NCI-H2171 treated with DMSO at 0.1 percent for 48 hours (cell line): ENCODE measurements at places on chromosomes 5 and 9.

GRCh38 chr5:84057211-84057610 is 327.5 kb downstream of the EDIL3 start:
- DNase-seq: no peak

- no peak for DNase-seq
Observed at GRCh38 chr9:131038256-131039128, 29.5 kb downstream of the LAMC3 start.

GRCh38 chr9:115191667-115192066 is 73.7 kb upstream of the TNC start:
- no peak for DNase-seq

GRCh38 chr5:68544648-68545552 is 329.3 kb downstream of the PIK3R1 start:
- DNase-seq: no peak

DNA sequence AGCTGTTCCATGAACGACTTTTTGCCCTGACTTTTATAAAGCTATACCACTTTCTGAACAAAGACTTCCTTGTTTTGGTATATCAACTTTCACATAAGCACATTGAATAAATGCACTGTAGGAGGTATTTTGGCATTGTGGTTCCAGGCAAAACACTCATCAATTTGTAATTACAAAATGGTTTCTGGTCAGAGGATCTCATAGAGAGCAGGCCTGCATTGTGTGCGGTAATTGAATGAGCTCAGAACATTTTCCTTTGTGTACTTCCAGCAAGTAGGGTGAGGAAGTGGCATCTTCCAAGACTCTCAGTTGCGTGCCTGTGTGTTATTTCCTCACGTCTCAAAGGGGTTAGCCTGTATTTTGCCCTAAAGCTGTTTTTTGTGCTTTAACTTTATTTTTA is 89.2 kb downstream of the PDE6A start:
- no peak for DNase-seq

- DNase-seq: no peak
Observed at GRCh38 chr9:116300360-116300870, 146.8 kb downstream of the PAPPA start.

- no peak for DNase-seq
Observed at GRCh38 chr5:178790371-178790770, 59.9 kb upstream of the ZNF354A start.

GRCh38 chr9:131402073-131402472 is 8.2 kb downstream of the PRRC2B start:
- DNase-seq: peak; percentile 76

DNA sequence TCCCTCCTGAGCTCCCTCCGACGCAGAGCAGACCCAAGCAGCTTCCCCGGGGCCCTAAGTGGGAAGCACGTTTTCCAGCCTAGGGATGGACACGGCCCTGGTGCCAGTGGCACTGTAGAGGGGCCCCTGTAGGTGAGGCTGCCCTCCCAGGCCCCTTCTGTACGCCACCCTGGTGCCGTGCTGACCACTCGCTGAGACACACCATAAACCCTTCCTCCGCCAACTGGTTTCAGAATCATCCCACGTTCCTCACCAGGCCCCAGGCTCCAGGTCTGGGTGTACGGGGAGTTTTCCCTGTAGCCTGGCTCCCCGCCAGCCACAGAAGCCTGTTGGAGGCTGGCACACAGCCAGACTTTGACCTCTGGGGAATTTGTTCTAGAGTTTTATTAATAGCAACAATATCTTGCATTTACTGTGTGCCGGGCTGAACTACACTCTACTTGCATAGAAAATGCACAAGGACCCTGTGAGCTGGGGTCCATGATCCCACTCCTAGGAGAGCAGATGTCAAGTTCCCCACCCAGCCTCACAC is 18.2 kb upstream of the WDR38 start:
- DNase-seq: peak; percentile 91

DNA sequence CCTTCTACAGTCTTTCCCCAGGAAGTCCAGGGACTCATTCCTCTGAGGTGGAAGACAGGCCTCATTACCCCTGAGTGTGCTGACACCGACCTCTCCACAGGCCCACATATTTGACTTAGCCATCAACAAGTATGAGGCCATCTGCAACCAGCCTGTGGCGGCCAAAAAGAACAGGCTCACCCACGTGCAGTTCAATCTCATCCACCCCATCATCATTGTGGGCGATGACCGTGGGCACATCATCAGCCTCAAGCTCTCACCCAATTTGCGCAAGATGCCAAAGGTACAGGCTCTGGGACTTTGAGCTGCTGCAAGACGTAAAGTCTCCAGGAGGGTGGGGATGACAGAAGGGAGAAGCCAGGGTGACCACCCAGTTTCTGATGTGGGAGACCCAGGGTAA is 5.6 kb downstream of the ENHO start:
- DNase-seq: no peak

DNA sequence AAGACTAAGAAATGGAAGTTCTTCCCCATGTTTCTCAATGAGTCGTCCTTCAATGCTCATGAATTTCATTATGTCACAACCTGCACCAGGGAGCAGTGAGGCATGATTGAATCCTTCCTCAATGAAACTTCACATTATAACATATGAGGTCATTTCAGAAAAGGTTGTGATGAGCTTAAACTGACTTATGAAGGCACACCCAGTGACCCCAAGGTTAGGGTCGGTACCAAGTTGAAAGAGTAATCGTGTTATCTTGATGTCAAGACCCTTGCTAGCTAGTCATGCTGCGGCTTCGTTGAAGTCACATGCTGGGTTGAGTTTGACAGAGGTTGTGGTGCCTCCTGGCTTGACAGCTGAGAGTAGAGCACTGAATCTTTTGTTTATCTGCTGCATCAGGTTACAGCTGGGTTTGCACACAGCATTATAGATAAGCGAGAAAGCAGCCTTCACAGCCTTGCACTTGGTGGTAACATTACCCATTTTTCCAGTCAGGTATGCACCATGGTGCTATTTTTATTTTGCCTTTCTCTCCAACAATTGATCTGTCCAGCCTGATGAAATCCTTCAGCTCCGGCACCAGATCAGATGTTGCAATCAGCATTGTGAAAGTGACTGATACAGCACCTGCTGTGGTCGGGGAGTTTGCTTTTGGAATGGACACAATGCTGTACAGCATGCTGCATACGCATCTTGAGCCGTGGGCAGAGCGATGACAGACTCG is 133.2 kb downstream of the ERCC6L2 start:
- no peak for DNase-seq

GRCh38 chr5:113359419-113359818 is 75.4 kb downstream of the TSSK1B start:
- no peak for DNase-seq

DNA sequence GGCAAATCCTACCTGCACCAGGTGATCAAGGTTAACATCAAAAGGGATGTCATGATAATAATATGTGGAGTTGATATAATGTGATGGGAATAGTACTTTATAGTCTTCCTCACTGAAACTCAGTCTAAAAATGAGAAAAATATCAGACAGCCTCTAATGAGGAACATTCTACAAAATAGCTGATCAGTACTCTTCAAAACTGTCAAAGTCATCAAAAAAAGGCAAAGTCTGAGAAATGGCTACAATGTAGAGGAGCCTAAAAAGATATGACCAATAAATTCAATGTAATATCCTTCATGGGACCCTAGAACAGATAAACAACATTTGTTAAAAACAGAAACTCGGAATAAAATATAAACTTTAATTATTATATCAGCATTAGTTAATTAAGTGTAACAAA is 95.7 kb downstream of the CEMIP2 start:
- no peak for DNase-seq

GRCh38 chr9:34734720-34735119 is 24.8 kb upstream of the CCL21 start:
- DNase-seq: no peak

DNA sequence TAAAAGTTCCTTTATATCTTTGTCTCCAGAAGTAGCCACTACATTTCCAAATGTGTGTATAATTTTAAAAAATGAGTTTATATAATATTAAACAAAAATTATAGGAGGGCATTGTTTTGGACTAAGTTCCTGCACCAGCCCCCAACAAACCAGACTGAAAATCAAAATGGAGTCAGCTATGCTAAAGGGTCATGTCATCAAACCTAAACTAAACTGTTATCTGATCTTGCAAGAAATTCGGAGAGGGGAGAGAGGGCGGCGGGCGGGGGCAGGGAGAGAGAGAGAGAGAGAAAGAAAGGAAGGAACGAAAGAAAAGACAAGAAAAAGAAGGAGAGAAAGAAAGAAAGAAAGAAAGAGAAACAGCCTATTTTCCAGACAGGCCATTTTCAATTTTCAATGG is 63.5 kb downstream of the DOCK2 start:
- DNase-seq: no peak

DNA sequence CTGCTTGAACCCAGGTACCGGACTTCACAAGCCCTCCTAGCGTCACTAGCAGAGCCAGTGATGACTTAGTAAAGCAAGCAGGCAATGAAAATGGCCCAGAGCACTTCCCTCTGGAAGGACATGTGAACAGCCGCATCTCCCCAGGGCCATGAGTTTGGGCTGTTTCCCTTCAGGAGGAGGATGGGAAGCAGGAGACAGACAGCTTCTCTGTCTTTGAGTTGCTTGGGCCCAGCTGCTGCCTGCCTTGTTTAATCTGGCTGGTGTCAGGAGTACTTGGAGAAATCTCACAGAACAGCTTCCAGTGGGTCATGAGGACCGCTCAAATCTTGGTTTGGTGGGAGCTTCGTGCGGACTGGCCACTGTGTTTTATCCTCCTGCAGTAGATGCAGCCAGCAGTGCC is 25.4 kb upstream of the WWC1 start:
- DNase-seq: no peak

- DNase-seq: no peak
Observed at GRCh38 chr5:43523662-43524072, 8.7 kb upstream of the C5orf34 start.

DNA sequence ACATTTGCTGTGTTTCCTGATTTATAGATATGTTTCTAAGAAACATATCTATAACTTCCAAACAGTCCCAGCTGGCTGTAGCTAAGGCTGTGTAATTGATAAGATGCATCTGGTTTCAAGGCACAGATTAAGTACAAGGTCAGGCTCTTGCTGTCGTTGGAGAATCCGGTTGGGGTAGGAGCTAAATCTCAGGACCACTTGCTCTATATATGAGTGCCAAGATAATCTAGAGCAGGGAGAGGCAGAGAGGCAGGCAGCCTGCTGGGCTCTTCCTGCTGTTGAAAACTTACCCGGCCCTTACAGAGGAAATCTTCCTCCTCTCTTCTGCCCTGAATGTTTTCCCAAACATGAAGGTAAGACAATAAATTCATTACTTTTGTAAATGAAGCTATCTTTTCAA is at the start of gene C7:
Gene C7, plus strand, starts transcription at position 234 of the 400 bp plus-strand sequence. Its CDS starts 114 bp downstream, at position 348.
- DNase-seq: no peak

DNA sequence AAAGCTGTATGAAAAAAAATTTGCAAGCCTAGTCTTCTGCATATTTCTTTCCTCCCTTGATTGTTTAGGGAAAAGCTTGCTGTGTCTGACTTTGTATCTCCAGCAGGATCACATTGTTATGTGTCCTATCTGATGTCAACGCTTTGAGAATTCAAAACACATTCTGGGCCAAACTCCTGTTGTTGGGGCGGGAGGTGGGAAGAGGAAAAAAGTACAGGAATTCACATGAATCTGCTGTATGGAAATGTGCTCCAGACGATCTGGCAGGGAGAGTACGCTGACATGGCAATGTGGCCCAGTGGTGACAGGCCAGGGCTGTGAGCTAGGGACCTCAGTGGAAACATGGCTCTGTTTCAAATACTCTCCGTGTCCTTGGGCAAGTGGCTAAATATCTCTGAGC is 87.4 kb upstream of the GNA14 start:
- DNase-seq: no peak

DNA sequence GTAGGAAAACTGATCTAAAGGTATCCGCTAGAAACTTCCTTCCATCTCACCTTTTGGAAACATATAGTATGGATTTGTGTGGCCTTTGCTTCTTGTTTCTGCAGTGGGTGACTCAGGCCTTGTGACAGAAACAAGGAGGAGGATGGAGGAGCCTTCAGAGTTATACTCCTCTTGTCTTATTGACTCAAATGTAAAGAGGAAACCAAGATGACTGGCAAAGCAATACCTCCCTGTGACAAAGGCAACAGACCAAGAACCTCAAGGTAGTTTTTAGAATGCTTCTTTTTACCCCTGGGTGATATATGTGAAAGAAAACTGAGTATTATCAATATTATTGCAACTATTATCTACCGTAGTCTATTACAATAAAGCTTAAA is 123.3 kb upstream of the SLIT3 start:
- DNase-seq: no peak

DNA sequence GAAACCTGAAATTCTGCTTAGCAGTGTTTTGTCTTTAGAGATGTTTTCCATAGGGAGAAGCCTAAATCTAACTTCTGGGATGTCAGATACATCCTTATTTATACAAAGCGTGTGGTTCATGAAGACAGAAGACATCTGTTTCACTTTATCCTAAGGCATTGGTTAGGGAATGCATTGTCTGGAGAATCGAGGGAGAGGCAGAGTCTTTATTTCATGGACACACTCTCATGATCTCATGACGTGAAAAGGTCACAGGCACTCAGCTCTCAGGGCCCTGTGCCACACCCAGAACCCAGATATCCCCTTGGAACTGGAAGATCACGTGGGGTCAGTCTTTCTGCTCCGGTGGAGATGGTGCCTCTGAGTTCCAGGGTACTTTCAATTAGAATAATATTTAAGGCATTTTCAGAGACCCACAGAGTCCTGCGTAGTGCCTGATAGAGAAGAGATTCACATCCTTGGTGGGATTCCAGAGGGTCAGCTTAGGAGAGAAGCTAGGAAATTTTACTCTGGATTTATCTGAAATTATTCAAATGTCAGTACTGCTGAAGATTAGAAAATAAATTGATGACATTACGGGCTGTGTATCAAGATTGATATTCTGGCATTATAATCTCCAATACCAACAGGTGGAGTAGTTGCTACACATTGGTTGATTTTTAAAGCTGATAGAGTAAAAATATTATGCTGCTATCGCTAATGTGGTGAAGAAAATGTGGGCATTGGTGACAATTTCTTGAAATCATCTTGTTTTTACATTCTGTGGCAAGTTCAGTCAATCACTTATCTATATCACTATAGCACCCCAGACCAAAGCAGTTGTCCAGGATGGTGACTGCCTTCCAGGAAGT is 378.3 kb downstream of the MTRR start:
- no peak for DNase-seq

DNA sequence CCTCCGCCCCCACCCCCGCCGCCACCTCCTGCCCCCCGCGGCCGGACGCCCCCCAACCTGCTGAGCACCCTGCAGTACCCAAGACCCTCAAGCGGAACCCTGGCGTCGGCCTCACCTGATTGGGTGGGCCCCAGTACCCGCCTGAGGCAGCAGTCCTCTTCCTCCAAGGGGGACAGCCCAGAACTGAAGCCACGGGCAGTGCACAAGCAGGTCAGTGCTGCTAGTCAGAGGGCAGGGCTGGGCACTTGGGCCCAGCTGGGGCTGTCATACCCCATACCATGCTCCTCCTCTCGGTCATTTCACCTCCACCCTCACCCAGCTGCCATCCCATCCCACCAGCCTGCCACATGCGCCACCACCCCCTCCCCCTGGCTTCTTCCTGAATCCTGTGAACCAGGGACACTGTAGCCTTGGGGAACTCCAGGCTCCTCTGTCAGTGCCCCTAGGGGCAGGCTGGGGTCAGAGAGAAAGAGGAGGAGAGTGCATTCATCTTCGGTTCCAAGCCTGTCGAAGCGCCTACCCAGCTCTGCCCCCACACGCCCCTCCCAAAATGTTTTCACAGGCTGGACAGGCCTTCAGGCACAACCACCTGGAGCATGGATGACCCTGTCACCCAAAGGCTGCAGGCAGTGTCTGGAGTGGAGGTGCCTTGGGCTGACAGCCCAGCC is 122.0 kb downstream of the DAB2IP start:
- no peak for DNase-seq
